ENCODE measurements at places on chromosomes 4 and X.

GRCh38 chr4:39525822-39526690 lies 1.2 kb downstream of the UGDH start:
- DNase-seq: no peak

DNA sequence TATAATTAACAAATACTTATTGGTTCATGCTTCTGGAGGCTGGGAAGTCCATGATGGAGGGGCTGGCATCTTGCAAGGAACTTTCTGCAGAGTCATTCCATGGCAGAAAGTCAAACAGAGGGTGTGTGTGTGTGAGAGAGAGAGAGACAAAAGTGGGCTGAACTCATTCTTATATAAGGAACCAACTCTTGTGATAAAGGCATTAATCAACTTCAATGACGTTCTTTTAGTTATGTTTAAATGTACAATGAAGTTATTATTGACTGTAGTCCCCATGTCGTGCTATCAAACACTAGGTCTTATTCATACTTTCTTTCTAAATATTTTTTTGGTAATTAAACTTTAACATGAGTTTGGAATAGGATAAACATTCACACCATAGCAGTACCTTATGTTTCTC lies 1408.8 kb downstream of the STIM2 start:
- DNase-seq: no peak

DNA sequence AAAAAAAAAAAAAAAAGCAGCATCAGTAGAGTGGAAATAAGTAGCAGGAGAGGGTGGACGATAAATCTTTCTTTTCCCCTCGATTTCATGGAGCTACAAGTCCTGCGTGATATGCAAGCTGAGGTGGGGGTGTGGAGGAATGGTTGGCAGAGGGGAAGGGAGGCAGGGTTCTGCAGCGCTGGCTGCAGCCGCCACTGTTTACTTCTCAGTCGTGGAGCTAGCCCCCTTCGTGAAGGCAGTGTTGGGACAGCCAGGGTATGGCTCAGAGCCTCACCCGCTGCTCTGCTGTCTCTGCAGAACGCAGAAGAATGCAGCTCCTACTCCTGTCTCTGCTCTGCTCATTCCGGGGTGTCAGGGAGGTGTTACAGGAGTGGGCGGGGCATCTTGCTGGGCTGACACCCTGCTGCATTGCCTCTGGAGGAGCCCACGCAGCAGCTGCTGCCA lies 140.6 kb downstream of the GPM6A start:
- DNase-seq: peak; percentile 56

GRCh38 chrX:32269866-32270265 lies 941.5 kb downstream of the DMD start:
- no peak for DNase-seq

DNA sequence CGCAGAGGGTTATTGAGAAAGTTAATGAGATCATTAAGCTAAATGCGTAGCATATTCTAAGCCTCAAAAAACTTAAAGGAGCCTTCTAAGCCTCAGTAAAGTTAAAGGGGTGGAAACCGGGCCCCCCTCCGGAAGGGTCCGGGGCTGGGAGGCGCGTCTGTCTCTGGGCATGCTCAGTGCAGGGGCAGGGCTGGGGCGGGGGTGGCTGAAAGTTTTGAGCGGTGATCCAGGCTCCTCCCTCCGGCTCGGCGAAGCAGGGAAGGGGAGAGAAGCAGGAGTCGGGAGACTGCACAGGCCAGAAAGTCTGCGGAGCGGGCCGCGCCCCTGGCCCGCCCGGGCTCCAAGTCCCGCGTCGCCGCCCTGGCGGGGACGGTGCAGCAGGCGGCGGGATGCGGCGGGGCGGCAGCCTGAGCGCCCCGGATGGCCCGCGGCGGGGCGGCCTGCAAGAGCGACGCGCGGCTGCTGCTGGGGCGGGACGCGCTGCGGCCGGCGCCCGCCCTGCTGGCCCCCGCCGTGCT lies at the start of gene EVC:
Gene EVC (plus strand): TSS at position 241 of the 518 bp plus-strand sequence. CDS start 180 bp downstream, at position 421.
- peak; percentile 79 for DNase-seq

- peak; percentile 16 for DNase-seq
These were observed 360.2 kb downstream of the GLUD2 start for GRCh38 chrX:121407627-121408026.

- peak; percentile 68 for DNase-seq
These were observed 580 bp upstream of the MMGT1 start for GRCh38 chrX:135974279-135974856.

DNA sequence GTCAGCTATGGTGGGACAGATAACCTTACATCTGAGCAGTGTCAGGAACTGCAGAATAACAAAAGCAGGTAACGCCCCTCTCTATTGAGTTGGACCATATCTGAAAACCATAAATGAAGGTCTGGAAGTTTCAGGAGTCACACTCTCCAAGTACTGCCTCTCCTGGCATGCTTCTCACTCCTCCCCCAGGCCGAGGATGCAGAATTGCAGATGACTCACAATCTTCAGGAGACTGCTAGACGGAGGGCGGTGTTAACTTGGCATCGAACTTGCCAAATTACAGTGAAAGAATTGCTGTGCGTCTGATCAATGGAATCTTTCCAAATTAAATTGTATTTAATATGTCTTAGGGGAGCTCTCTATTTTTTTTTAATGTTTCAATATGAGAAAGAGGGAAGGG lies 67.1 kb upstream of the TRIM2 start:
- DNase-seq: no peak

DNA sequence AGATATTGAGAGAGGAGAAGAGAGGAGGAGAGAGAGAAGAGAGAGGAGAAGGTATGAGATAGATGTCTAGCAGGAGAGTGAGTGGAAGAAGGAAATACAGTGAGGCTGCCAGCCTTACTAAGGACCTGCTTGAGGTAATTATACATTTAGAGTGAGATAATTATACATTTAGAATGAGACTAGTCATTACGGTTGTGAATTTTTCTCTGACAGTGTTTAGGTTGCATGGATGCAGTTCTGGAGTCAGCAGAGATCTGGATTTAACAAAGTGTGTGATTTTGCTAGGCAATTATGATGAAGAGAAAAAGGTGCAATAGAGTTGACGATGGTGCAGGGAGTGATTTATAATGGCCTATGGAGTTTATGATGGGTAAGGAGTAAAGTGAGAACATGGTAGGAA lies 187.1 kb upstream of the ARX start:
- no peak for DNase-seq

- no peak for DNase-seq
These were observed 260.5 kb downstream of the RAPGEF2 start for GRCh38 chr4:159363361-159363760.

- no peak for DNase-seq
These were observed 121.3 kb upstream of the PNPLA4 start for GRCh38 chrX:8048466-8048865.

- DNase-seq: no peak
These were observed 19.9 kb downstream of the ARHGEF38 start for GRCh38 chr4:105572296-105572695.

GRCh38 chr4:26566133-26566532 lies 17.8 kb upstream of the TBC1D19 start:
- no peak for DNase-seq

DNA sequence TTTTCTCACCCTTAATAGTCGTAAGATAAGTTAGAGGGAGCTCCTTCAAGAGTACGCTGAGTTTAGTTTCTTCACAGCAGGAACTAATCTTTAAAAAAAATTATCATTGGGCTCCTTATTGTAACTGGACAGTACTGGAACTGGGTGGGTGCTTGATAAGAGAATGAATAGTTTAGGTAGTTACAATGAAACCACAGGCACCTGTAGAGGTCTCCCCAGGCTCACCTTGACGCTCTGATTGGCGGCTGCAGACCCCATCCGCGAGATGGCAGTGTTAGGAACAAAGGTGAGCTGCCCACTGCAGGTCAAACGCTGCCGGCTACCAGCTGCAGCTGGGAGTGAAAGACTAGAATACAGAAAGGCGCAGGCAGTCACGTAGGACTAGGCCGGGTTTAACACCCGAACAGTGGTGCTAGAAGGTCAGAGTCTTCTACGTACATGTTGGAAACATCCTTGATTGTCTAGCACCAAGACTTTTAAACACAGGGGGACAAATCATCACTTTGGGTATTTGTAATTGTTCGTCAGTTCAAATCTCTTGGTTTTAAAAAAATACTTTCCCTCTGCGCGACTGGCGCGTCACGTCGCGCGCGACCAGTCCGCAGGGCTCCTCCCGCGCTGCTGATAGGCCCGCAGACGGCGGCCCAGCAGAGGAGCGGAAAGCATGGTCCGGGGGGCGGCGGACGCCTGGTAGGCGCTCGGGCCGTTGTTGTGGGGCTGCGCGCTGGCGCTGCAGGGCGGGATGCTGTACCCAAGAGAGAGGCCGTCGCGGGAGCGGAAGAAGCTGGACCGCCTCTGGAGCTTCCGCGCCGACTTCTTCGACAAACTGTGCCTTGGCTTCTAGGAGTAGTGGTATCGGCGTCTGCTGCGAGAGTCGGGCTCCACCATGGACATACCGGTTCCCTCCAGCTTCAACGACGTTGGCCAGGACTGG lies 45.6 kb downstream of the SMARCA5 start:
- DNase-seq: peak; percentile 86

DNA sequence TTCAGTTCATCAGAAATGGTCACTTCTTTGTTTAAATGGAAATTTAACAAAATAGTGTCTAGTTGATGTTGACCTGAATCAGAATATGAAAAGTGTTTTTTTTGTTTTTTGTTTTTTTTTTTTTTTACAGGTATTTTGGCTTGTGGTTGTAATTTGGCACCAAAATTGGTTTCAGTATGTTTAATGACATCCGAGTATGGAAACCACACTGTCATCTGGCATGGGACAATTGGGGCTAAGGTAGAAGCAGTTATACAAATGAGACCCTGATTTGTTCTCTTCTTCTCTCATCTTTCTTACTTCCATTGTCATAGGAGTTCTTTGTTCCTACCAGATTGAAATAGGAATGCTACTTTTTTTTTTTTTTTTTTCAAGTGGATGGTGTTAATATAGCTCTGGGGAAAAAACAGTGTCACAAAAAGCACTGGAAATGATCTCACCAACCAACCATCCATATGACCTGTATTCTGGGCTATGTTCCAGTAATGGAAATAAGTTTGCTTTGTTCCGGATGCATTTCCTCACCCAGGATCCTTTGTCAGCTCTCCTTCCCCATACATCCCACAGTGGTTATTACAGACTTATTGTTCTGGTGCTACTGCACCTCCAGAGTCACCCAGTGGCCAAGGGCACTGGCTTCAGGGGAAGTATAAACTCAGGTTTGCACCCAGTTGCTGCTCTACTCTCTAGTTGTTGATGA lies 95.8 kb downstream of the ATXN3L start:
- DNase-seq: no peak

DNA sequence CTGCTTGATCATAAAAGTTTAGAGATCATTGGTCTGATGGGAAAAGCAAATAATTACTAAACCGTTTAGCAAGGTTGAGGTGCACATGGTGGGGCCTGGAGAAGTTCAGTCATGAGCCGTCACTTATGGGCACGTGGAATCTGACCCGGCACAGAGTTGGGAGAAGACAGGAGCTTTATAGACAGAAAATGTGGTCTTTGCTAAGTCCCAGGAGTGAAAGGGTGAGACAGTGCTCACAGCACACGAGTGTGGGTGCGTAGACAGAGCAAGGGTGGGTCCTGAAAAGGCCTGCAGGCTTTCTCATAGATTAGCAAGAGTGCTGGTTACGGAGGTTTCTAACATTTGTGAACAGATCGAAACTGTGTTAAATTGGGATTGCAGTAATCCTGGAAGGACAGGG lies 43.8 kb downstream of the HTT start:
- no peak for DNase-seq

GRCh38 chr4:127965803-127966175 lies 583 bp downstream of the ABHD18 start:
- peak; percentile 58 for DNase-seq

DNA sequence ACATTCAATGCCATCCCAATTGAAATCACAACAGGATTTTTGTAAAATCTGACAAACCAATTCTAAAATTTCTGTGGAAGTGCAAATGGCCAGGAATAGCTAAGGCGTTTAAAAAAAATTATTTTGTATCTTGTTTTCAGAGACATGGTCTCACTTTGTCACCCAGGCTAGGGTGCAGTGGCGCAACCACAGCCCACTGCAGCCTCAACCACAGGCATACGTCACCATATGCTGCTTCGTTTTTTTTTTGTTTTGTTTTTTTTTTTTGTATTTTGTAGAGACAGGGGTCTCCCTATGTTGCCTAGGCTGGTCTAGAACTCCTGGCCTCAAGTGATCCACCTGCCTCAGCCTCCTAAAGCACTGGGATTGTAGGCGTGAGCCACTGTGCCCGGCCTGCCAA lies 24.5 kb downstream of the ZNF41 start:
- no peak for DNase-seq

- DNase-seq: peak; percentile 64
These were observed 88.2 kb downstream of the ATP8A1 start for GRCh38 chr4:42568610-42569207.

DNA sequence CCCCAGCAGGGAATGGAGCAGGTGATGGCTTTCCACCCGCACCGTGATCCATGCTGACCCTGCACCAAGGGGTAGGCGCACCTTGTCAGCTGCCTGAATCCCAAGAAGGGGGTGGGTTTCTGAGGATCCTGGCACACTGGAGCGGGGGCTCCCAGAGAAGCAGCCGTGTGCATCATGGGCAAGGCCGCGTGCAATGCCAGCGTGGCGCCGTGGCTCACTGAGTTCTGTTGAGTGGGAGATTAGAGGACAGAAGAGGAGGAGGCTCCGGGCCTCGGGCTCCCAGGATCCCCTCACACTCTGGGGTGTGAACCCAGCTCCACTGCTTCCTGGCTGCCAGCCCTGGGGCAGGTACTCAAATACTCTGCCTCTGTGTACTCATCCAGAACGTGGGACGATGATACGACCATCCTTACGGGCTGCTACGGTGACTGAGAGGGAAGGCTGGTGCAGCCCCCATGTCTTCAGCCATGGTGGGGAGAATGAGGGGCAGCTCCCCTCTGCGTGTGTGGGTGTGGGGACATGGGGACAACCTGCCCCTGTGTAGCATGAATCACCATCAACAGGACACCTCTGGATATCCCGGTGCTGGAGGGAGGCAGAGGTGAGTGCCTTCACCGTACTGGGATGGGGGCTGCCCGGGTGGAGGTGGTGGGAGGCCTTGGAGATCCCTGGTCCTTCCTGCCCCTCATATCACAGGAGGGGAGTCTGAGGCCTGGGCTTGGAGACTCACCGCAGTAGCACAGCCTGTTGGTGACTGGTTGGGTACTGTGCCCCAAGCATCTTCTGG lies 52.6 kb downstream of the CPZ start:
- no peak for DNase-seq

DNA sequence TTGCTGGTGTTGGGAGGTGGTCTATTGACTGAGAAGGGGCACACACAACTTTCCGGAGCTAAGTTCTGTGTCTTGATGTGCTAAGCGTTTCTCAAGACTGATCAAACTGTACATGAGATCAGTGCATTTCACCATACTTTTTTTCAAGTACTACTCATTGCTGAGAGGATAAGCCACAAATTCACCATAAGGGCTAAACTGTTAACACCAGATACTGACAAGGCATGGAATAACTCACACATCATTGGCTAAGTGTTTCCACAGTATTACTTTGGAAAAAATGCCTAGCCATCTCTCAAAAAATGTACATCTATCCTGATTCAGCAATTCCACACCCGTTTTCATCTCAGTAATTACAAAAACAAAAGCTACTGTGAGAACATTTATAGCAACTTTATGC lies 13.0 kb downstream of the RBMX start:
- DNase-seq: no peak

All from WTC11 (cell line).